Neural crest cell (in vitro differentiated cells): ENCODE measurements at places on chromosomes 13 and 19.

- DNase-seq: no peak
Measured at GRCh38 chr13:22200440-22200839, 529.6 kb downstream of the FGF9 start.

- DNase-seq: no peak
Measured at GRCh38 chr19:5141129-5141849, 172.4 kb downstream of the KDM4B start.

- DNase-seq: no peak
Measured at GRCh38 chr19:30423481-30423880, 51.3 kb downstream of the ZNF536 start.

GRCh38 chr13:37216331-37216730 is 110.9 kb upstream of the CSNK1A1L start:
- no peak for DNase-seq

DNA sequence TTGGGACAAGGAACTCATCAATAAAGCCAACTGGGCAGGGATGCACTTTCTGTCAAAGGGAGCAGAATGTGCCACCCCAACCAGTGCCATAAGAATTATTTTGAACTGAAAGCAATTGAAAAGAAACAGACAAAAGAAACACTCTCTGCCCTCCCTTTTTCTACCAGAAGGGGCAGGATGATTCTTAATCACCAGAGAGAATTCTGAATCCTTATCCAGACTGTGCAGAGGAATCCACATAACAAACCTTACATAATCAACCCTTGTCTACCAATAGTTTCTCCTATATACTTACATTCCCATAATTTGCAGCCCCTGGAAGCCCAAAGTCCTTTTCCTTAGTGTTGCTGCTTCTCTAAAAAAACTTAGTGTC is 520.7 kb upstream of the NBEA start:
- no peak for DNase-seq
